ENCODE measurements at places on chromosomes 2 and 18. TPM values are rescaled to one million over a fixed set of nuclear protein-coding genes. Genes with fewer than 3 reads are reported as not detected.

- H3K4me3 ChIP-seq, result peak overlapping the region; percentile 94
- peaks cover 41% of the 10 kb centered on the region for H3K4me1 ChIP-seq
- H3K36me3 ChIP-seq, result peaks cover 14% of the 10 kb centered on the region
- H3K27ac ChIP-seq, result peak overlapping the region; percentile 95
- DNase-seq, result no peak
Measured at GRCh38 chr2:218270721-218271486, 585 bp downstream of the PNKD start.

Gene CXCR4
- 57.7 TPM for total RNA-seq

- H3K36me3 ChIP-seq, result no peaks in the 10 kb centered on the region
- no peaks in the 10 kb centered on the region for H3K4me1 ChIP-seq
- no peak overlapping the region for H3K4me3 ChIP-seq
- H3K27me3 ChIP-seq, result no peaks in the 10 kb centered on the region
Measured at GRCh38 chr2:157124731-157125130, 132.8 kb upstream of the GALNT5 start.

Gene ABCG8
- not detected for total RNA-seq

Gene IL18RAP
- total RNA-seq, result 5.3 TPM

Gene ADAM23
- 0.10 TPM for total RNA-seq

Gene M1AP
- 0.23 TPM for total RNA-seq

Gene IL1F10
- not detected for total RNA-seq

- peaks cover 4% of the 10 kb centered on the region for H3K4me1 ChIP-seq
- H3K27me3 ChIP-seq, result peaks cover 34% of the 10 kb centered on the region
- DNase-seq, result no peak
- H3K27ac ChIP-seq, result no peak overlapping the region
Measured at GRCh38 chr2:241550616-241551580, 7.6 kb upstream of the BOK start.

Gene FASTKD2
- total RNA-seq, result 44.5 TPM

Gene FOXD4L1
- 0.16 TPM for total RNA-seq

Gene DHX57
- total RNA-seq, result 18.1 TPM

Gene LOXHD1
- total RNA-seq, result 0.12 TPM

Gene PLCD4
- total RNA-seq, result not detected

Gene RBKS
- 5.1 TPM for total RNA-seq
